GM04503 (cell line): ENCODE measurements at places on chromosomes 5 and 9.

GRCh38 chr5:55234121-55234700 is 803 bp upstream of the CCNO start:
- no peak for DNase-seq

DNA sequence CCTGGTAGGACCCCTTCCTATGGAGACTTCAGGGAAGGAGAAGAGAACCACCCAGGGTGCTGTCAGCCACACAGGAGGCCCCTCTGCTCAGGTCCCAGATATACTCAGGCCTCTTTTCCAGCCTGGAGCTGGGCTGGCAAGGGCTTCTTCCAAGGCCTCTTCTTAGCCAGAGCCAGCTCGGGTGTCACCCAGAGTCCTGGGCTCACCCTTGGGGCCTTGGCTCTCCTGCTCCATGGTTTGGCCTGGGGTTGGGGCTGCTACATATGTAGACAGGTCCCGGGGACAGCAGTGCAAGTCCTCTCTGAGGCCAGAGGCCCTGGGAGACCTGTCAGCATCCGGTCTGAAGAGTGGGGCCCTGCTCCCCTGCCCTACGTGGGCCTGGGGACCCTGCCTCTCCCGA is 22.8 kb downstream of the PAEP start:
- DNase-seq = no peak

GRCh38 chr5:52702877-52703276 is 84.8 kb upstream of the ITGA1 start:
- no peak for DNase-seq

GRCh38 chr9:99222416-99223270 is 561 bp downstream of the SEC61B start:
- peak; percentile 6 for DNase-seq

GRCh38 chr5:167217097-167217743 is 1074.2 kb upstream of the WWC1 start:
- DNase-seq = no peak

DNA sequence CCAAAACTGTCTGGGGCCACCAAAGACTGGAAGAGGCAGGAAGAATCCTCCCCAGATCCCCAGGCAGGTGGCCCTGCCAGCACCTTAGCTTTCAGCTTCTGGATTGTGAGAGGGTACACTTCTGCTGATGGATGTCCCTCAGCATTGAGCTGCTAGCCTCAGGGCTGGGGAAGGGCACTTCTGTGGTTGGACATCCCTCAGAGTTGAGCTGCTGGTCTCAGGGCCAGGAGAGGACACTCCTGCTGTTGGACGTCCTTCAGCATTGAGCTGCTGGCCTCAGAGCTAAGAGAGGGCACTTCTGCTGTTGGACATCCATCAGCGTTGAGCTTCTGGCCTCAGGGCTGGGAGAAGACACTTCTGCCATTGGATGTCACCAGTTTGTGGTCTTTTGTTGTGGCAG is 83.8 kb upstream of the FCN1 start:
- no peak for DNase-seq

- DNase-seq = no peak
Measured at GRCh38 chr9:126508171-126508591, 105.5 kb upstream of the LMX1B start.

DNA sequence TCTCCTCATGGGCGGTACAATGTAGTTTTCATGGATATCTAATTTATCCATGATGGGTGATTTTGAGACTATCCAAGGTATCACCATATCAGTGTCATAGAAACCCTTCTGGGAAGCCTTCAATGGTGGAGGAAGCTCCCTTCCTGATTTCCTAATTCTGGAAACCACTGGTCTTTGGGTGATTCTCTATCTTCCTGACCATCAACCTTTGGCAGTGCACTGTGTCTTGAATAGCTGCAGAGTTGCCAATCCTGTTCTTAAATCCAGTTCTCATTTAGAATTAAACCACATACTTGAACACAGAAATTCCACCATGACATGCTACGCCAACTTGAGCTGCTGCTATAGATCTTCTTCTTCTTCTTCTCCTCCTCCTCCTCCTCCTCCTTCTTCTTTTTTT is 161.7 kb upstream of the KLF9 start:
- DNase-seq = no peak

GRCh38 chr9:134770972-134771971 is 109.3 kb upstream of the FCN2 start:
- no peak for DNase-seq

- no peak for DNase-seq
Measured at GRCh38 chr5:100469767-100470166, 65.4 kb upstream of the FAM174A start.

DNA sequence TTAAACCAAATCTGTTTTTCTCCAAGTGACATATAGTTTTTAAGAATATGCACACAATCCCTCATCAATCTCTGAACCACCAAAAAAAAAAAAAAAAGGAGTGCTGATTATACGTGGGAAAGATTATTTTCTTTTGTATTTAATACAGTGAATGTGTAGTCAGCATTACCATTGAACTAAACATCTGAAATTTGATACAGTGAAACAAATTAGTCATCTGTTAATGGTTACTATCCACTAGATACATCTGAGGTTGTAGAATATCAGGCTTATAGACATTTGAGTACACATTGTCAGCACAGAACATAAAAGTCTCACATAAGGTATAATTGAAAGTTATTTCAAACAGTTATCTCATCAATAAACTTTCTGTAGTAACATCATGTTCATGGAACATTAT is 87.0 kb downstream of the SLF1 start:
- DNase-seq = no peak

DNA sequence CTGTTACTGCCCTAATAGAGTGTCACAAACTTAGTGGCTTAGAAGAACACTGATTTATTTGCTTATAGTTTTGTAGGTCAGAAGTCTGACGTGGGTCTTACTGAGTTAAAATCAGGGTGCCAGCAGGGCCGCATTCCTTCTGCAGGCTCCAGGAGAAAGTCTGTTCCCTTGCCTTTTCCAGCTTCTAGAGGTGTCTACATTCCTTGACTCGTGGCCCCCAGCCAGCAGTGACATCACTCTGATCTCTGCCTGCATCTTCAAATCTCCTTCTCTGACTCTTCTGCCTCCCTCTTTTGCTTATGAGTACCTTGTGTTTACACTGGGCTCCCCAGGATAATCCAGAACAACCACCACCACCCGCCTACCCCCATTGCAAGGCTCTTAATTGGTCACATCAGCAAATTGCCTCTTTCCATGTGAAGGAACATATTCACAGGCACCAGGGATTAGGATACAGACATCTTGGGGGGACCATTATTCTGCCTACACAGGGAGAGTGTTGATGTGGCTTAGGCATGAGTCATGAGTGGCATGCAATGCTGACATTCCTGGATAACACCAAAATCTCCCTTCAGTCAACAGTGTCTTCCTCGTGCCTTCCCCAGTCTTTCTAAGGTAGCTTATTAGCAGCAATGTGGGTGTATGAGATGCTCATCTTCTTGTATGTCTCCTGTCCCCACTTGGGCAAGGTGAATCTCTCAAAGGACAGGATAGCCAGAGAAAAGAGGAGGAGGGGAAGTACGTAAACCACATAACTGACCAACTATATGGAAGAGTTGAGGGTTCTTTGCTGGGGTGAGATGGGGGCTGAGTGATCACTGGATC is 24.4 kb downstream of the CYFIP2 start:
- peak; percentile 45 for DNase-seq

GRCh38 chr5:59562756-59563389 is 330.7 kb downstream of the PDE4D start:
- DNase-seq = no peak

GRCh38 chr5:139644001-139644456 is 4.1 kb upstream of the CXXC5 start:
- no peak for DNase-seq

DNA sequence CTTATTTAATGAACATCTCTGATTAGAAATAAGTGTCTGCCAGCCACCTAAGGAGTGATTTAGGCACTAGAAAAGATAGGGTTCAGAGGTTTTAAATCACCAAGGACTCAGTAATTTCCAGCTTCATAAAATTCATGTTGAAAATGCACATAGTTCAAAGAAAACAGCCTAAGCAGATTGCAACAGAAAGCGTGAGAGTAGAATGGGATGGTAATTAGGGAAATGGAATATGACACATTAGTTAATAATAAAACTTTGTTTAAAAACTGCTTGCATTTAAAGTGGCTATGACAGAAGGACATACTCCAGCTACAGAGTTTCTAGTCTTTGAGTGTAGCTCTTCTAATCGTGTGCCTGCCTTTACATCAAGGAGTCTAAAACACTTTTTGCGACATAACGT is 490.8 kb downstream of the TLE4 start:
- no peak for DNase-seq

DNA sequence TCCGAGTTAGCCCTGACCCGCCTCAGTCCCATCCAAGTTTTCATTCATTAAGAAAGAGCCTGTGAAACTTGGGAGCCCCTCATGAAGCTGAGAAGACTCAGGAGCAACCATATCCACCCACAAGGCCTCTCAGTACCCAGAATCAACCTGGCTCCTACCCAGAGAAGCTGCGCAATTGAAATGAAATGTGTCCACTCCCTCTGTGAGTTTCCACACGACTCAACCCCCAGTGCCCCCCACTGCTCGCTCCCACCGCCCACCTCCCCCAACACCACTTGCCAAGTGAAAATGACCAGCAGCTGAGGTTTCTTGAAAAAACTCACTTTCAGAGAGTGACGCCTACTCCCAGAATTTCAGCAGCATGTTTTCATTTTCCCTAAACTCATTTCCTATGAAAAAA is 104.6 kb downstream of the CDK5RAP2 start:
- peak; percentile 44 for DNase-seq

GRCh38 chr9:108672475-108673190 is 183.2 kb downstream of the ACTL7B start:
- DNase-seq = no peak

DNA sequence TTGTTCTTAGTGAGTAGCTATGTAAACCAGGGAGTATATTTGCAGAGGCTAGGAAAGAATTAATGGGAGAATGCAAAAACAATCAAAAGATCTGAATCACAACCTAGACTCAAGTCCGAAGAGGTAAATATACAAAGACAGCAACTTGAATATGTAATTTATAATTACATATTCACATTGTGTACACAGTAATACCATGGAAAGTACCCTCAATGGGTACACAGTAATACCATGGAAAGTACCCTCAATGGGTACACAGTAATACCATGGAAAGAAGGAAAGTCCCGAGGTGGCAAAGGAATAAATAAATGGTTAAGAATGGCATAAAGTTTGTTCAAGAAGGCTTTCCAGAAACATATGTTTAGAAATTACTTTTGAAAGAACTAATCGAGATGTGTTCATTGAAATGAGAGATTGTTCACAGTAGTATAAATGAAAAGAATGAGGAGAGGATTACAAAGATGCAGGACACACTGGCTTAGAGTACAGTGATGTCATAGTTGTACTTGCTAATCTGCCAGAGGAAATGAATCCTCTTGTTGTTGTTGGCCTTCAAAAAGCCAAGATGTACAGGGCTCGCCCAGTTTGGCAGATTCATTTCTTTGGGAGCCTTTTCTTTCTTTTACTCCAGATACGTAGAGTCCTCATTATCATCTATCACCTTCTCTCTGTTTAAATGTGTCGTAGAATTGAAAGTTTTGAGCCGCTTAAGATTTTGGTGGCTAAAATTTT is 116.0 kb downstream of the UNC13B start:
- peak; percentile 55 for DNase-seq

GRCh38 chr5:178786859-178787499 is 56.5 kb upstream of the ZNF354A start:
- peak; percentile 52 for DNase-seq

DNA sequence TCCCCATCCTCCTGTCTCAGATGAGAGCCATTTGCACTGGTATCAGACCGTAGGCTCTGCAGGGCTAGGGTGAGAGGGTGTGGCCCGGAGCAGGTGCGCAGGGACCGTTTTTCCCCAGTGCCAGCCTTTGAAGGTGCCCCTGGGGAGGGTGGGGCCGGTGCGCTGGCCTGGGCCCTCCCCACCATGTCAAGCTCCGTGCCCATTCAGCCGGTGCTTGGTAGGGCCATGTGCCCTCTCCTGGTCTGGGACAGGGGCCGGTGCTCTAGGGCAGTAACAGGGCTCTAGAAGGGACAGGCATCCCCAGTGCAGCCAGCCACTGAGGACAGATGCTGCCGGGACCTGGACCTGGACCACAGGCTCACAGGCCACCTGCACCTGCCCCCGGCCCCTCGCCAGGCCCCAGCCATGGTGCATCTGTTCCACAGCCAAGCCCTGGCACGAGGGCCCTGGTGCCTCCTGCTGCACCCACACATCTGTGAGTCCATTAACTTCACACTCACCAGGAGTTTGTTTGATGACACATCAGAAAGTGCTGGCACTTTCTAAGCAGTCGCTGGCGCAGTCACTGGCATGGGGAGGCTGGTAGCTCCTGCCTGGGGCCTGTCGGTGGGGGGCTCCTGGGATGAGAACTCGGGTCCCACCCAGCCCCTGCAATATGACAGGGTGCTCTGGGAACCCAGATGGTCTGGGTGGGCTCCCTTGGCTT is 5.0 kb upstream of the QRFP start:
- no peak for DNase-seq

DNA sequence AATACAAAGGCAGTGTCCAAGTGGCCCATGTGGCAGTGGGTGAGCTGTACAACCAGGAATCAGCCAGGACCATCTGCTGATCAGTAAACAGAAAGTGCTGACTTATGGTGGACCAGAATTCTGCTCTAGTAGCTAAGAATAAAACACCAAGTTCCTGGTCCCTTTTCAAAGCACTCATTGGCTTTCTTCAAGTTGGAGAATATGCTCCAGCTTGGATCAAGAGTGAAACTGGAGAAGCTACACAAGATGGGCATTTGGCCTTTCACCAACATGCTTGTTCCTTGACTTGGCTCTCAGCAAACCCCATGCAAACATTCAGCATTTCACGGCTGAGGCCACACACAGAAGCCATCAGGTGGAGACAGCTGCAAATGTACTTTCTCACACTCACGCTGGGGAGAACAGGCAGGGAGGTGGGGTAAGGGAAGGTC is 32.1 kb downstream of the MARCHF3 start:
- peak; percentile 11 for DNase-seq

- no peak for DNase-seq
Measured at GRCh38 chr5:56004874-56005273, 10.1 kb upstream of the IL6ST start.

DNA sequence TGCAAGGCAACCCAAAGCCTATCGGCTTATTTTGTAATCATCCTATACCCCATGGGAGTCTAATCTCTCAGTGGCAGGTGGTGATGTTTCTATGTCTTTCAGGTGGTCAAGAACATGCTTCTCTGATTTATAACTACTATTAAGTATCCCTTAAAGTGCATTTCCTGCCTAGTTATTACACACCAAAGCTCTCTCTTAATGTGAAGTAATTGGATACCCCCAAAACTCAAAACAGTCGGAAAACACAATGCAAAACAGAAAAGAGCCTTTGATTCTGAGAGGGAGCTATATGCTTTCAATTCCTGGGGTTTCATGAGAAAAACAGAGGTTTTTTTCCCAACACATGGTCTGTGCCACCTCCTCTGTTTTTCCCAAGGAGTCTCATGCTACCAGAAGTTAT is 416.4 kb downstream of the CSNK1G3 start:
- no peak for DNase-seq

DNA sequence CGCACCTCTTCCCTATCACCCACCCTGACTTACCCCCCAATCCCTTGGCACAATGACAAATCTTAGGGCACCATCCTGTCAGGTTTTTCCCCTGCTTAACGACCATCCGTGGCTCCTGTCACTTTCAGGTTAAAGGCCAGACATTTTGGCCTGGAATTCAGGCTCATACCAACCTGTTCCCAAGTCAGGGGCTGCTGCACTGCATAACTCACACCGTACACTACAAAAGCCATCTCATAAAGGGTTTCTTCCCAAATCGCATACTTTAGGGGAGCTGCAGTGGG is 7.5 kb upstream of the AKNA start:
- DNase-seq = no peak
